ENCODE measurements at places on chromosomes 6 and 20.

GRCh38 chr6:34001706-34002621, 143.9 kb downstream of the GRM4 start:
- DNase-seq = no peak

DNA sequence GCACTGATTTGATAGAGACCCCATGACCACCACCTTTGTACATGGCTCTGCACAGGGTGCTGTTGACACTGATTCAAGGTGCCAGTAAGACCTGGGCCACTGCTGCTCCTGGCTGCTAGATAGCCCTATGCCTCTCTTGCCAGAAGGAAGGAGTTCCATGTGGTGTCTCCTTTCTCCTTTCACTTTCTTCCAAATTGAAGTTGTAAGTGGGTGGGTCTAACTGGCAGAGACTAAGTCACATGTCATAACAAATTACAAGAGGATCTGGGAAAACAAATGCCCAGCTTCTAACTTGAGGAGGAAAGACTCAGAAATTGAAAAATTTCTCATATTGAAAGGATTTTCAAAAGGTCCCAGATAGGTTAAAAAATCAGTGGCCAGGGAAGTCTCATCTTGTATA, 116.8 kb downstream of the TFAP2B start:
- no peak for DNase-seq

DNA sequence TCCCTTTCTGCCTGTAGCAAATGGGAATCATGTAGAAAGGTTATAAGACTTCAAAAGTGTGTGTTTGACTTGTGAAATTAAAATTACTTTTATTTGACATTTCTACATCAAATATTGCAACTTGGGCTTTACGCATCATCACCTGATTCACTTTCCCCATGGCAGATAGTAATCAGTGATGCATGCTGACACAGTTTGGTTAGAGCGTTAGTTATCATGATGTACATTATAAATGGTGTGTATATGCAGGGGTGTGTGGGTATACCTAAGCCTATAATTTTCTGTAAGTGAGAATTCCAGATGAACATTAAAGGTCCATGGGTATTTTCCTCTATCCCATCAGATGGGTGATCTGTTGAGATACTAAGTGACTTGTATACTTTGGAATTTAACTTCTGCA, 141.5 kb downstream of the KLHL32 start:
- DNase-seq = no peak

DNA sequence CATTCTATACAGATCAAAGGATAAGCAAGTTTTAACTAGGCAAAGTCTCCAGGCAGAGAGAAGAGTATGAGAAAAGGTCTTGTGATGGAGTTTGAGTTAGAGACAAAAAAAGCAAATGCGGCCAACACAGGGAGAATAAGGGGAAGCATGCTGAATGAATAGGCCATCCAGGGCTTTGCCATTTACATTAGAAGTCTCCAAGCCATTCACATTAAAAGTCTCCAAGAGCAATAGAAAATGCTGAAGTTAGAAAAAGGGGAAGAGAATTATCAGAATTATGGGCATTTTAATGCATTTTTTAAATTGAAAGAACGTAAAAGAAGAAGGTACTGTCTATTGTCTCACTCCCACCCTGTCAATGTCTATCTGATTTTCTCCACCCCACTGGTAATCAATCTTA, 49.4 kb downstream of the PDSS2 start:
- DNase-seq = no peak

DNA sequence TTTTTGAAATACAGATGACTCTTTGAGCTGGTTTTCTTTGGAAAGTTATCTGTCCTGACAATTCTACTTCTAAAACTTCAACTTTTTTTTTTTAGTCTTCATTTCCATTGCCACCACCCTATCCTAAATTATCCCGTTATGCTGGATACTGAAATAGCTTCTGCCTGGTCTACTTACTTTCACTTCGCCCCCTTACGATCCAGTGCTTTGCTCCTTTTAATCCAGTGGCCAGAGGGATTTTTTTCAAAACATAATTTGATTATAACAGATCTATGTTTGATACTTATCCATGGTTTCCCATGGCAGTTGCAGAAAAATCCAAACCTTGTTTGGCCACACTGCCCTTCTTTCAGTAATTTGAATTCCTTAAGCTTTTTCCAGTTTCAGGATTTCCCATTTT, 27.4 kb downstream of the ASXL1 start:
- DNase-seq = no peak

GRCh38 chr20:25584905-25585704, at the start of gene NINL:
Gene NINL, minus strand, starts transcription at chr20:25585531. Its CDS starts 58,944 bp downstream, at chr20:25526587.
- DNase-seq = peak; percentile 45

- peak; percentile 58 for DNase-seq
These were observed 35.9 kb upstream of the MYB start for GRCh38 chr6:135145063-135145800.

DNA sequence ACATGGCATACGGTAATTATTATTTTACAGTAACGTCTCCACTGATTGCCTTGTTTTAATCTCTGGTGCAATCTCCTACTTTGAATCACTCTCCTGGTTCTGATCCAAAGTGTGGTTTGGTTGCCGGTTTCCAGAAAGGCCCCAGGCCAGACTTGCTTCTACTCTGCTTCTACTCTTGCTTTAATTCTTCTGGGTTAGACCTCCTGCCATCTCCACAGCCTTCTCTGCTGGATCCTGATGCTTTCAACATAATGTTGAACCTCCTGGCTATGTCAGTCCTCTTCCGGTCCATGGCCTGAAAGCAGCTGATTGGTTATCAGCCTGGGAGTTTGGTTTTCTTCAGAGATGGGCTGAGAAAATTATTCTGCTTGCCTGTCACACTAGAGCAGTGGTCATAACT, 266.5 kb upstream of the RIMS1 start:
- DNase-seq = no peak

- no peak for DNase-seq
These were observed 8.2 kb upstream of the TBX18 start for GRCh38 chr6:84772428-84773132.

- DNase-seq = peak; percentile 91
These were observed 62.9 kb upstream of the HBS1L start for GRCh38 chr6:135117413-135117968.

- no peak for DNase-seq
These were observed 16.0 kb downstream of the DYNLT1 start for GRCh38 chr6:158628542-158628941.

GRCh38 chr6:78615430-78615904, 251.9 kb upstream of the IRAK1BP1 start:
- DNase-seq = no peak

DNA sequence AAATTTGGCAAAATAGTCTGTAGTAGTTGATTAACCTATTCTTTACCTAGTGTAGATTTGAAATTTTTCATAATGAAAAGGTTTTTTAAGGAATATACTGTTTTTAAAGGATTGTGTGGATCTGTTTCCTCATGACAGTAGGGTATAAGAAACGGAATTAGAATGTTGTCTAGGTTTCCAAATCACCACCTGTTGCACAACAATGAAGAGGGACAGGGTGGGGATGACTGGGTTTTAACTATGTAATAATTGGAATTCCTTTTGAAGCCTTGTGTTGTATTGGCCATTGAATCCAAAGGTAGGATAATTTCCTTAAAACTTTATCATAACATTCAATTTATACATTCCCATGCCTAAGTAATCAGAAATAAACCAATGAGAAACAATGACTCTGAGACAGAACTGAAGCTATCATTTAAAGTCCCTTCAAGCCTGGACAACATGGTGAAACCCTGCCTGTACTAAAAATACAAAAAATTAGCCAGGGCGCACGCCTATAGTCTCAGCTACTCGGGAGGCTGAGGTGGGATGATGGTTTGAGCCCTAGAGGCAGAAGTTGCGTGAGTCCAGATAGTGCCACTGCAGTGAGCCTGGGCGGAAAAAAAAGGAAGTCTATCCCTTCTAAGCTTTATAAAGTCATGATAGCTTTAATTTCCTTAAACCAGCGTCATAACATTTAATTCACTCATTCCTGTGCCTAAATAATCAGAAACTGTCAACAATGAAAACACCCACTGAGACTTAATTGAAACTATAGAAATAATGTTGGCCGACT, 18.3 kb upstream of the SLC17A5 start:
- DNase-seq = no peak

DNA sequence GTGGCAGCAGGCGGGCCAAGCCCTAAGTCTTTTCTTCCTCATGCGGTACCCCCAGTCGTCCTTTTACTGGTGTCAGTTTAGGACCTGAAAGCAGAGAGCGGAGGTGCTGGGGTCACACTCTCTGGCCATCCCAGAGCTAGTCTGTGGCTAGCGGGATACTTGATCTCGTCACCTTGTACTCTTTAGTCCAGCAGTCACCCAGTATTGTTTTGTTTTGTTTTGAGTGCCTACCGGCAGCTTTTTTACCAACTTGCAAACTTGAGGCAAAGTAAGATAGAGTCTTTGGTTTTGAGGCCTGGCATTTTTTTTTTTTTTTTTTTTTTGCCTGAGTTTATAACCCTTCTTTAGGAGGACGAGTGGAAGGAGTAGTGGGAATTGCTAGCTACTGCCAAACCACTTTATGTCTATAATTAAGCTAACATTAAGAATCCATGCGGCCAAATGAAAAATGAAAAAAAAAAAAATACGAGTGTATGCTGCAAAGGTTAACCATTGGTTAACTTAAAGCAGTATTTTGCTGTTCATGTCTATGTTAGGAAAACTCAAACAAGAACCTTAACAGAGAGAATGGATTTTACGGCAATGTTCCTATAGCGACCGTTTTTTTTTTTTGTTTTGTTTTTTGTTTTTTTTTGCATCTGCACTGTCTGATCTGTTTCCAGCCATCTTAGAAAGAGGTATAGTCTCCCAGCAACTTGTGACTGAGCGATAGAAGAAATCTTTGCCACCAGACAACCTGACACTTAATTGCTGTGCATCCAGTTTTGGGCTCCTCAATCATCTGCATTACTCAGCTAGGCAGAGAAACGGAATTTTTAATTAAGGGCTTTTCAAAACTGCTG, 56.9 kb downstream of the FAM217A start:
- DNase-seq = no peak

GRCh38 chr6:85561750-85562357, 31.8 kb downstream of the SNX14 start:
- no peak for DNase-seq

- no peak for DNase-seq
These were observed 57.2 kb upstream of the MYL9 start for GRCh38 chr20:36483919-36484808.

DNA sequence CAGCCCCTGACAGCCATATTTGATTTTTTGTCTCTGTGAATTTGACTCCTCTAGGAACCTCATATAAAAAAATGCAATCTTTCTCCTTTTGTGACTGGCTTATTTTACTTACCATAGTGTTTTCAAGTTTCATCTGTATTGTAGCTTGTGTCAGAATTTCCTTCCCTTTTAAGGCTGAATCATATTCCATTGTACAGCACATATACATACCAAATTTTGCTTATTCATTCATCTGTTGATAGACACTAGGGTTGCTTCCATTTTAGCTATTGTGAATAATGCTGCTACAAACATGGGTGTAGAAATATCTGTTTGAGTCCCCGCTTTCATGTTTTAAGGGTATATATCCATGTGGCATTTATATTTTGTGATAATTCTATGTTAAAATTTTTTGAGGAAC, 49.2 kb upstream of the RNF217 start:
- DNase-seq = no peak

DNA sequence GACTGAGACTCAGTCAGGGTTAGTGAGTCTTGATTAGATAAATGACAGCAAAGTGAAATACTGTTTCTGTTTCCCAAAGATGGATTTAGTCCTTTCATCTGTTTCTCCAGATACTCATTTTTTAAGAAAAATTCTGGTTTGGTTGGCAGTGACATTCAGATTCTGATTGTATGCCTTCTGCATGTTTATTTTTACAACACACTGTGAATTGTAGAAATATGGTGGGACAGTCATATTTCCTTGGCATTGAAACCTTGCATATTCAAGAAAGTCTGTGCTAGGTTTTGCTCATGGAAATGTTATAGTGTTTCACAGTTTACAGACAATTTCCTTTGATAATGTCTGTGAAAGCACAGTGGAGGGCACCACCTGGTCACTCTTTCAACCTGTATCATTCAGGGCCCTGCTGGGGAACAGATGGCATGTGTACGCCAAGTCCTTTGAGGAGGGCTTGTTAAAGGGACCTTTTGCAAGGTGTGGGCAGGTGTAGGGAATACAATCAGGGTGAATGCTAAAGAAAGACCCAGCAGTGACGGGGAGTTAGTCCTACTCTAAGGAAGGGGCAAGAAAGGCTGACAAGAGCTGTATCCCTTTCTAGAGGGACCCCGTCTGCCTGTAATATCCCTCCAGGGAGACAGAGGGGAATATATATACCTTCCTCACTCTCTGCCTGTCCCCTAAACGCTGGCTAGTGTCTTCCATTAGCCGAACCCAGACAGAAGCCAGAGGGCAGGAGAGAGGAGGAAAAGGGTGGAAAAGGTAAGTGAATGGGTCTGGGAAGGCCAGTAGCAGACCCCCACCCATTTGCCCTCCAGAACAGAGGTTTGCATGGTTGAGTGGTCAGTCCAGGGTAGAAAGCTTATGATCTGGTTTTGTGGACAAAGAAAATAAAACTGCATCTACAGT, 10.2 kb downstream of the PLCB4 start:
- no peak for DNase-seq

GRCh38 chr6:81806793-81807565, 54.5 kb upstream of the TENT5A start:
- DNase-seq = no peak

GRCh38 chr20:58650181-58650775, 805 bp upstream of the STX16 start:
- DNase-seq = no peak

GRCh38 chr6:123838505-123839234, 35.0 kb downstream of the NKAIN2 start:
- DNase-seq = no peak

GRCh38 chr6:170235391-170236125, 55.3 kb downstream of the DLL1 start:
- no peak for DNase-seq

DNA sequence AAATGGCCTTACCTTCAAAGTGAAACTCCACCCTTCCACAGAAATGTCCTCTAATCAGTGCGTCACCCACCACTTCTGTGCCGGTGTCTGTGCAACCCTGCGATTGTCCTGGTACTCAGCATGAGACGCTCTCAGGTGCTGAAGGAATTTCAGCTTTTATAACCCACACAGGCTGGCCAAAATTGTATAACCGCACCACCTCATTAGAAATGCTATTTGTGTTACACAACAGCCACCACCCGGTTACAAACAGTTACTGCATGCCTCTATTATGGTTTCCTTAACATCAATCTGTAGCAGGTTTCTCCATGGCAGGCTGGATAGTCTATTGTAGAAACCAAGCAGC, 51.5 kb downstream of the SLC23A2 start:
- peak; percentile 29 for DNase-seq

- DNase-seq = no peak
These were observed 8.4 kb downstream of the PI3 start for GRCh38 chr20:45183084-45183483.

All from activated CD4-positive, alpha-beta T cell treated with anti-CD3 and anti-CD28 coated beads, Interleukin-2, amount 50 U/mL, for 16 hours (primary cell).